ENCODE measurements at places on chromosomes 6 and 20.
A peak's percentile ranks its signal among the peaks of the same experiment; 100 is the strongest.

- DNase-seq: no peak
- H3K27me3 ChIP-seq: peaks cover 7% of the 10 kb centered on the region
- H3K36me3 ChIP-seq: no peaks in the 10 kb centered on the region
- H3K27ac ChIP-seq: no peak overlapping the region
Observed at GRCh38 chr20:61234224-61234890, 17.7 kb upstream of the CDH4 start.

- no peaks in the 10 kb centered on the region for H3K36me3 ChIP-seq
- H3K4me1 ChIP-seq: no peaks in the 10 kb centered on the region
- no peak overlapping the region for H3K27ac ChIP-seq
- peaks cover 9% of the 10 kb centered on the region for H3K27me3 ChIP-seq
- H3K4me3 ChIP-seq: no peak overlapping the region
Observed at GRCh38 chr20:57505979-57506378, 19.0 kb downstream of the CTCFL start.

DNA sequence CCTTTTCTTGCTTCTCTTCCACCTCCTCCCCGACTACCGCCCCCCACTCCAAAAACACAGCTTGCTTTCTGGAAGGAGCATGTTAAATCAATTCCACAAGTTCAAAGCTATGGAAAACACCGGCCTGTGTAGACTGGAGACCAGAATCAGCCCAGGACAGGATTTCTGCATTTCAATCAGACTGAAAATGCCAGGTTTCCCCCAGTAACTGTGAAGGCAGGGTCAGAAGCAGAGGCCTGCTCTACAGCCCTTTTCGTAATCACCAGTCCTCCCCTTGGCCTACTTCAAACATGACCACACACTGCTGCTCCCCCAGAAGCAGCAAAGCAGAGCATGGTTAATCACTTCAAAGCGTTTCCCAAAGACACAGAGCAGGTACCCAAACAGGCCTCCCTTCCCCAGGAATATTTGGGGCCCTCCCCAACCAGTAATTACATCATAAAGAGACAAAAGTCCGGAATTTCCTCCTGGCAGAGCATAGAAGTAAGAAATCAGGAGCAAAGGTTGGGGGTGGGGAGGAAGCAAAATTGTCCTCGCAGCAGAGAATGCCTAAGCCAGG lies 38.4 kb downstream of the ZMYND8 start:
- H3K4me1 ChIP-seq: peaks cover 45% of the 10 kb centered on the region
- DNase-seq: peak; percentile 65
- no peaks in the 10 kb centered on the region for H3K27me3 ChIP-seq
- no peak overlapping the region for H3K4me3 ChIP-seq

GRCh38 chr6:119655124-119655523 lies 305.6 kb upstream of the MAN1A1 start:
- H3K36me3 ChIP-seq: no peaks in the 10 kb centered on the region
- H3K4me3 ChIP-seq: no peak overlapping the region
- H3K27me3 ChIP-seq: no peaks in the 10 kb centered on the region
- H3K4me1 ChIP-seq: no peaks in the 10 kb centered on the region

DNA sequence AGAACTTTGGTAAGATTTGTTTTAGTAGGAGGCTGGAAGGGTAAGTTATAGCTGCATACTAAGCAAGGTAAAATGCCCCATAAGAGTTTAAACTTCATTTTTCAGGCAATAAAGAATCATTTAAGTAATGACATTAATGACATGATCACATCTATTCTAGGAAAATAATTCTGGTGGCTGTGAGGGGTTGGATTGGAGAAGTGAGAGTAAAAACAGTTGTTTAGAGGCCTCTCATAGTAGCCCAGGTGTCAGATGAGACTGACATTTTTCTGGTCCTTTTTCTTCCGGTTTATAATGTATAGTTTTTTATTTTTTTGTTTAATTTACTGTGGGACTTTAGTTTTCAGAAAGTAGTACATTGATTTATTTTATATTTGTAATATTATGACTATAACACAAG lies 40.8 kb downstream of the ITCH start:
- H3K27me3 ChIP-seq: no peaks in the 10 kb centered on the region
- no peak for DNase-seq
- H3K4me1 ChIP-seq: peaks cover 11% of the 10 kb centered on the region
- H3K27ac ChIP-seq: no peak overlapping the region

DNA sequence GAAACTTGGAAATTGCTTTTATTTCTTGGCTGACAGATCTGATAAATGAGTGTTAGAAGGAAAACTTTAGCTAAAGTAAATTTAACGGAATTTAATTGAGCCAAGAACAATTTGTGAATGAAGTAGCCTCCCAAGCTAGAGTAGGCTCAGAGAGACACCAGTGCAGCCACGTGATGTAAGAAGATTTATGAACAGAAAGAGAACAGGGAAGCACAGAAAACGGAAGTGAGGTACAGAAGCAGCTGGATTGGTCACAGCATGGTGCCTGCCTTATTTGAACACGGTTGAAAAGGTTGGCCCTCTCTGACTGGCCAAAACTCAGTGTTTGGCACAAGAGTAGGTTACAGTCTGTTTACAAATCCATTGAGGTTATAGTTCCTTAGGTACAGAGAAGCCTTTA lies 29.5 kb upstream of the IFNGR1 start:
- no peak overlapping the region for H3K4me3 ChIP-seq
- H3K27ac ChIP-seq: no peak overlapping the region
- H3K36me3 ChIP-seq: no peaks in the 10 kb centered on the region
- DNase-seq: no peak
- H3K4me1 ChIP-seq: no peaks in the 10 kb centered on the region
- H3K27me3 ChIP-seq: peaks cover 2% of the 10 kb centered on the region

DNA sequence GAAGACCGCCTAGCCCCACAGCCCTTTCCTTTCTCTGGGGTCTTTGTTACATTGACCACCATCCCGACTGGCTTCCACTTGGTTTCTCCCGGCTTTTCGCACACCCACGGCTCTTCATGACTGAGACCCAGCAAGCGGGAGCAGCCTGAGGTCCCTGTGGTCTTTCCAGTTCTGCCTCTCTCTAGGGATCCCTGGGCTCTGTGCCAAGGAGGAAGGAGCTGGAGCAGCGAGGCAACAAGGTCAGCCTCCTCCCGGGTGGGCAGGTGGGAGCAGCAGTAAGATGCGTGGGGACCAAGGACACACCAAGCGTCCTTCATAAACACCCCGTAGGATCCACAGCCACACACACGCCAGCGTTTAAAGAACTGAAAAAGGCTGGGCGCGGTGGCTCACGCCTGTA lies 29.6 kb upstream of the MRGBP start:
- no peak overlapping the region for H3K4me3 ChIP-seq
- peaks cover 12% of the 10 kb centered on the region for H3K27me3 ChIP-seq
- no peaks in the 10 kb centered on the region for H3K36me3 ChIP-seq
- peaks cover 6% of the 10 kb centered on the region for H3K4me1 ChIP-seq
- H3K27ac ChIP-seq: no peak overlapping the region

DNA sequence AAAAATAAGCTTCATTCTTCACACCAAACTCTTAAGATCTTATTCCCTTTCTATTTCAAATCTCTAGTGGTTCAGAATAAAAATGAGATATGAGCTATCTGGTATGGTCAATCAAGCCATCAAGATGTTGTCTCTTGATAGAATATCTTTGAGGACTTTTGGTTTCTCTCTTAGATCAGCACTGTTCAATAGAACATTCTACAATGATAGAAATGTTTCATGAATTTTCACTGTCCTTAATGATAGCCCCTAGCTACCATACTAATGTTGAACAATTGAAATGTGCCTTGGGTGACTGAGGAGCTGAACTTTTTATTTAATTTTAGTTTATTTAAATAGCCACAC lies 24.1 kb upstream of the HINT3 start:
- no peak overlapping the region for H3K27ac ChIP-seq
- no peak overlapping the region for H3K4me3 ChIP-seq
- H3K4me1 ChIP-seq: peaks cover 5% of the 10 kb centered on the region

DNA sequence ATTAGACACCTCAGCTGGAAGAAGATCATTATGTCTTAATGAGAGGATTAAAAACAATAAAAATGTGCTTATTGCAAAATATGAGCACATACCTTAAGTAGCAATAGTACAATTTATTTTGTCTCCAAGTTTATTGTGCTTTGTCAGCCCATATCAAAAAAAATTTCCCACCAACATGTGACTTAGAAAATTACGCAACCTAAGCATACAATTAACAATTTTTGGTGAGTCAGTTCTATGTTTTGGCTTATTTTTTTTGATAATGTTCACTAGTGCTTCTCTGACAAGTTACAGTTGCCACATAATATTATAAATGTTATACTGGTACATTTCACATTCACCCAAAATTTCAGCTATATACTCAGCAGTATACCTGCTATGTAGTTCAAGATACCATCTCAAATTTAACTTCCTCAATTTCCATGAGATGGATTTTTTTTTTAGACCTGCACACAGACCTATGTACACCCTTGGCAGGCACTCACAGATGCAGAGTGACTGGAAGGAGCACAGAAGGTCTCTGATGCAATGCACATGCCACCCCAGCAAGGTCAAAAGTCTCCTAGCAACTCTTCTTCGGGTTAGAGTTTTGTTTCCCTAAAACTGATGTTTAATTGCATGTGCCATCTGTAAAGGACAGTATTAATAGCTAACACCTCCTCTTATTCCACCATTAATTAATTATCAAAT lies 112.4 kb downstream of the PRKN start:
- H3K4me3 ChIP-seq: no peak overlapping the region
- no peak for DNase-seq
- no peaks in the 10 kb centered on the region for H3K4me1 ChIP-seq
- H3K36me3 ChIP-seq: no peaks in the 10 kb centered on the region
- H3K27ac ChIP-seq: no peak overlapping the region

DNA sequence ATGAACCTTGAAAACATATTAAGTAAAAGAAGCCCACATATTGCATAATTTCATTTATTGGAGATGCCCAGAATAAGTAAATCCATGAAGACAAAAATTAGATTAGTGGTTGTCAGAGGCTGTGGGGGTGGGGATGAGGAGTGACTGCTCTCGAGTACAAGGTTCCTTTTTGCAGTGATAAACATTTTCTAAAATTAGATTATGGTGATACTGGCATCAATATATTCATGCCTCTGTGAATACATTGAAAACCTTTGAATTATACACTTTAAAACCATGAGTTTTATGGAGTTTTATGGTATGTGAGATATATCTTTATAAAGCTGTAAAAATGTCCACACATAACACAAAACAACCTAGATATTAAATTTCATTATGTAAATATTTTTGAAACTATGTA lies 75.7 kb upstream of the SLC2A12 start:
- H3K36me3 ChIP-seq: no peaks in the 10 kb centered on the region
- no peak for DNase-seq
- no peak overlapping the region for H3K27ac ChIP-seq
- no peaks in the 10 kb centered on the region for H3K27me3 ChIP-seq

DNA sequence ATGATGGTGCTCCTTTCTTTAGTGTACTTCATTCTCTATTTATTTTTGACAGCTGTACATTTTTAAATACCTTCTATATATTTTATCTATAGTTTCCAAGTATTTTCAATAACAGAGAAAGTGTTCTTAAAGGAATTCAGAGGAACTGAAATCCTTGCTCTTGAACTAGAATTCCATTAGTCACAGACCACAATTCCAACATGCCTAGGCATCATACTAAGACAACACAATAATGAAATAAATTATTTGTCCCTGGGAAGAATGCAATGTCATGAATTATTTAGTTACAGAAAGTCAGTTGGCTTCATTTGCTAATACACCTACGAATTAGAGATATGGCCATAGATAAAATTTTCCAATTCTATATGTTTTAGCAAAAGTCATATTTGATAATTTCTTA lies 671.2 kb downstream of the EPHA7 start:
- DNase-seq: no peak
- H3K36me3 ChIP-seq: no peaks in the 10 kb centered on the region
- H3K27me3 ChIP-seq: no peaks in the 10 kb centered on the region
- H3K4me1 ChIP-seq: no peaks in the 10 kb centered on the region

DNA sequence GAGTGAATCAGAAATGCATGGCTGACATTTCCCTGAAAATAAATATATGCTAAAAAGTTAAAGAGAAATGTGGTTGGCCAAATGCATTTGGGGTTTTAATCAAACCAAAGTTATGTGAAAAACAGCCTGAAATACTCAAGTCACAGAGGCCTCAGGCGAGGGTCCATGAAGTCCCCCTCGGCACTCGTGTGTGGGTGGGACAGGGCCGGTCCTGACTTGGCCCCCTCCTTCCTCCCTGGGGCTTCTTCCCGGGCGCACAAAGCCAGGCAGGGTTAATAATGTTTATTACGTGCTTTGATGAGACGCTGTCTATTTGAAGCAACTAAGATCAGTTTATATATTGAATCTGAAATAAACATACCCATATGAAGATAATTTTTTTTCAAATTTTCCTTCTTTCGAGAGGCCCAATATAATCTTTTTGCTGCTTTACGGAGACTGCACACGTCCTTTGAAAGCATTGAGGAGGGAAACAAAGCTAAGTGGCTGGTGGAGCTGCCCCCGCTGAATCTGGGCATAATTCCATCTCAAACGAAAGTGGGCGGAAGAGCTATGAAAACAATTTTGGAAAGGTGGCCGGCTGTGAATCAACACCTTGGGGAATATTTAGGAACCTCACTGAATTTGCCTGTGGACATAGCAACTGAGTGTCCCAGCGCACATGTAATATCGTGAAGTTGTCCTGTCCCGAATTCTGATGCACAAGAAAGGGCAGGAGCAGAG lies 55.8 kb upstream of the SMOC2 start:
- no peaks in the 10 kb centered on the region for H3K36me3 ChIP-seq
- no peak overlapping the region for H3K4me3 ChIP-seq
- no peak for DNase-seq
- H3K27me3 ChIP-seq: no peaks in the 10 kb centered on the region
- no peak overlapping the region for H3K27ac ChIP-seq
- H3K4me1 ChIP-seq: no peaks in the 10 kb centered on the region

GRCh38 chr6:47307362-47308197 lies 2.1 kb downstream of the TNFRSF21 start:
- H3K4me1 ChIP-seq: no peaks in the 10 kb centered on the region
- no peak overlapping the region for H3K27ac ChIP-seq
- H3K36me3 ChIP-seq: no peaks in the 10 kb centered on the region
- peak overlapping the region; percentile 84 for H3K4me3 ChIP-seq
- no peak for DNase-seq

GRCh38 chr6:79868098-79868722 lies 79.1 kb downstream of the ELOVL4 start:
- DNase-seq: peak; percentile 62
- H3K27me3 ChIP-seq: peaks cover 2% of the 10 kb centered on the region
- H3K36me3 ChIP-seq: no peaks in the 10 kb centered on the region
- H3K4me1 ChIP-seq: no peaks in the 10 kb centered on the region
- no peak overlapping the region for H3K4me3 ChIP-seq

DNA sequence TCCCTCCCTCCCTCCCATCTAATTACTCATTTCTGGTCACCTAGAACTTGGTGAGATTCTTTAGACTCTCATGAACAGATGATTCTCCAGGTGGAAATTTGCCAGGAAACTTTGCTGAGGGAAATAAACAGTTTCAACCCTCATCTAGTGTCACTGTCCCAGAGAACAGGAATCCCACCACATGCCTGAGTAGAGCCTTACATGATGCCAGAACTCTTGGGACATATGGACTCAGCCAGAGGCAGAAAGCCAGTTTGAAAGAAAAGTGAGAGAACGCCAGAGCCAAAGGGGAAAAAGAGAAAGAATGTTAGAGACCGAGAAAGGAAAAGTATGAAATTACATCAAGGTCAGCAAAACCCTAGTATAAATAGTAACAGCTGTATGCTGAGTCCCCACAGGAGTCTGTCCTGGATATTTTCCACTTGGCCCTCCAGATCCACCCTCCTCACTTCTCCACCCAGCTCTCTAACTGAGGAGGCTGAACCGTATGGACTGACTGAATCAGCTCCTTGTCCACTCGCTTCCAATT lies 127.5 kb upstream of the COL21A1 start:
- H3K36me3 ChIP-seq: no peaks in the 10 kb centered on the region
- H3K27ac ChIP-seq: peak overlapping the region; percentile 70
- H3K27me3 ChIP-seq: no peaks in the 10 kb centered on the region
- H3K4me3 ChIP-seq: no peak overlapping the region
- peaks cover 12% of the 10 kb centered on the region for H3K4me1 ChIP-seq
- DNase-seq: peak; percentile 65

GRCh38 chr6:79375635-79376337 lies 141.3 kb upstream of the HMGN3 start:
- H3K36me3 ChIP-seq: no peaks in the 10 kb centered on the region
- no peak for DNase-seq
- no peaks in the 10 kb centered on the region for H3K4me1 ChIP-seq
- H3K27ac ChIP-seq: no peak overlapping the region

Measured in IMR-90 (cell line).